ENCODE measurements at places on chromosomes 16 and 17.

GRCh38 chr16:4944333-4945281 lies 7.7 kb upstream of the PPL start:
- no peak for DNase-seq

DNA sequence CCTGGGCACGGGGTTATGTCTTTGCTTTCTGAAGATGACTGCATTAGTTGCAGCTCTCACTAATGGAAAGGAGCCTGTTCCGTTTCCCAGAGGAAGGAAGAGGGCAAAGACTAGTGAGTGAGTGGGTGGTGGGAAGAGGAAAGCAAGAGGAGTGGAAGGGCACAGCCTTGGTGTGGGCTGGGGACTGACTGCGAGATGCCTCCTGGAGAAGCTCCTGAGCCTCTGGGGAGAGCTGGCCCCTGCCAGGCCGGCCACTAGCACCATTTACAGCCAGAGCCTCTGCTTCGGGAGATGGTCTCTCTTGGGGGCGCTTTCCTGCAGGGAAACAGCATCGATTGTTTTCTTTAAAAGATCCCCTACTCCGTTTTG lies 825 bp upstream of the RHBDL3 start:
- DNase-seq = no peak

DNA sequence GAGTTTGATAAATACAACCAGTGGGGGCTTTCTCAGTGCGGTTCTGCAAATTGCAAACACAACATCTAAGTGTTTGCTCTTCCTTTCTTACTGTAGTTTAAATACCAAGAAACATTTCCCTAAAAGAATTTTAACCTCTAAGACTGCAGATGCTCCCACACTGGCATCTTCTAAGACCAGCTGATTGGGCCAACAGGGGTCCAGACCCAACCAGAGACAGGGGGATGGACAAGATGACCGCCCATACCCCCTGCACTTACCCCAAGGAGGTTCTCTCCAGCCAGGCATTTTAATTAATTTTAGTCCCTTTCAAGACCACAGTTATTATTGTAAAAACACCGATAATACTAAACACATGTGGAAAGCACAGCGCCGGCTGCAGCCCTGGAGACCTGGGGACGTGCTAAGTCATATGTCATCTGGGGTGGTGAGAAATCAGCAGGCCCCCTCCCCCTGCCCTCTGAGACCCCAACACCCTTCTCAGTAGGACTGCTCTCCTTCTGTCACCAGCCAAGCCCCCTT lies 242.3 kb downstream of the SOX9 start:
- no peak for DNase-seq

DNA sequence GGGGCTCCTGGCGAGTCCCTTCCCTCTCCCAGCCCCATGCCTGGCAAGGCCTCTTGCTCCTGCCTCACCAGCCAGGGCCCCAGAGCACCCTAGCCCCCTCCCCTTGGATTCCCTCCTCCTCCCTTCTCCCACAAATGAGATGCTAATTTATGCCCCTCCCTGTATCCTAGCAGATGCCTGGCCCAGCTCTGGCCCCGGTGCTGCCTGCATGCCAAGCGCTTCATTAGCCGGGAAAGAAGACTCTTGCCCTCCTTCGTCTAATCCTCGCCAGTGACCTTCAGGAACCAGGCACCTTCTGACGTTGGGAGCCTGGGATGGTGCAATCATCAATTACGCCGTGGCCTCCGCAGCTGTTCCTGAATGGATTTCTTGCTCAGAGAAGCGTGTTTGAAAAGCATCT lies 127.8 kb downstream of the SDK2 start:
- no peak for DNase-seq

GRCh38 chr16:55817236-55817912 lies 15.5 kb downstream of the CES1 start:
- no peak for DNase-seq

- no peak for DNase-seq
Observed at GRCh38 chr17:38745545-38745944, 2.6 kb downstream of the PCGF2 start.

GRCh38 chr17:14157822-14158221 lies 78.8 kb downstream of the CDRT15 start:
- DNase-seq = no peak

DNA sequence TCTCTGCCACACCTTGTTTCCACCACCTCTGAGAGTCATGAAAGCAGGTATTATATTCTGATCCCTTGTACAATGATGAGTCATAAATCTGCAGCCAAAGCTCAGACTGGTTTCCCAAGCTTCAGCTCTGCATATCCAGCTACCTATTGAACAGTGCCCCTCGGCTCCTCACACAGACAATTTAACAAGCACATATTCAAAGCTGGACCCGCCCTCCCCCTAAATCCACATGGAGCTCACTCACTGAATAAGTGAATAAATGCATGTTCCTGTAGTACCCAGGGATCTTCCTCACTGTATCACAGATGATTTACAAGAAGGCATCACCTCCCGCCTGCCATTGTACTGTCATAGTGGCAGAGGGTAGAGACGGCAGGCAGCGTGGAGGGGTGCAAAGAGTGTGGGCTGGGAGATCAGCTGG lies 516.4 kb downstream of the GRIN2A start:
- DNase-seq = no peak

- no peak for DNase-seq
Observed at GRCh38 chr17:2701996-2702741, 9.4 kb downstream of the CLUH start.

DNA sequence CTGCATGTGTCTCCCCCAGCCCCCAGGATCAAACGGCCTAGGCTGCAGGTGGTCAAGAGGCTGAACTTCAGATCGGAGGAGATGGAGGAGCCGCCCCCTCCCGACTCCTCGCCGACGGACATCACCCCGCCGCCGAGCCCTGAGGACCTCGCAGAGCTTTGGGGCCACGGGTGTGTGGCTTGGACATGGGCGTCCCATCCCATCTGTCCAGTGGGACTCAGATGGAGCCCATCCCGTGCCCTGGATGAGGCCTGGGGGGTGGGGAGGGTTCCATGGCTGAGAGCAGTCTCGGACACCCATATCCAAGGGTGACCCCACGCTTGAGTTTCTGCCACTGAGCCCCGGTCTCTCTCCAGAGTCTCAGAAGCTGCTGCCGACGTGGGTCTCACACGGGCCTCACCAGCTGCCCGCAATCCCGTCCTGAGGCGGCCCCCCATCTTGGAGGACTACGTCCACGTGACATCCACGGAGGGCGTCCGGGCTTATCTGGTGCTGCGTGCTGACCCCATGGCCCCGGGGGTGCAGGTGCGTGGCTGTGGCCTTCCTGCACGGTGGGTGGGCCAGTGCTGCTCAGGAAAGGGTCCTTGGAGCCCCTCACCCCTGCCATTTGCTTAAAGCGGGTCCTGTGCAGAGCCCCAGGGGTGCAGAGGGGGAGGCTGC lies 901 bp downstream of the CHTF18 start:
- DNase-seq = no peak

GRCh38 chr16:53045341-53046220 lies 7.1 kb downstream of the CHD9NB start:
- no peak for DNase-seq

DNA sequence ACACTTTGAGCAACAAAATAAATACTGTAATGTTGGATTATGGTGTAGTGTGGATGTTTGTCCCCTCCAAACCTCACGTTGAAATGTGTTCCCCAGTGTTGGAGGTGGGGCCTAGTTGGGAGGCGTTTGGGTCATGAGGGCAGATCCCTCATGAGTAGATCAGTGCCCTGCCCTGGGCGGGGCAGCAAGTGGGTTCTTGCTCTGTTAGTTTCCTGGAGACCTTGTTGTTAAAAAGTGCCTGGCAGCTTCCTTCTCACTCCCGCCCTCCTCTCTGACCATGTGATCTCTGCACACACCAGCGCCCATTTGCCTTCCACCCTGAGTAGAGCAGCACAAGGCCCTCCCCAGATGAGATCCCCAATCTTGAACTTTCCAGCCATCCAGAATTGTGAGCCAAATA lies 67.7 kb downstream of the MPRIP start:
- peak; percentile 27 for DNase-seq

- no peak for DNase-seq
Observed at GRCh38 chr16:69773260-69773947, 11.3 kb downstream of the WWP2 start.

DNA sequence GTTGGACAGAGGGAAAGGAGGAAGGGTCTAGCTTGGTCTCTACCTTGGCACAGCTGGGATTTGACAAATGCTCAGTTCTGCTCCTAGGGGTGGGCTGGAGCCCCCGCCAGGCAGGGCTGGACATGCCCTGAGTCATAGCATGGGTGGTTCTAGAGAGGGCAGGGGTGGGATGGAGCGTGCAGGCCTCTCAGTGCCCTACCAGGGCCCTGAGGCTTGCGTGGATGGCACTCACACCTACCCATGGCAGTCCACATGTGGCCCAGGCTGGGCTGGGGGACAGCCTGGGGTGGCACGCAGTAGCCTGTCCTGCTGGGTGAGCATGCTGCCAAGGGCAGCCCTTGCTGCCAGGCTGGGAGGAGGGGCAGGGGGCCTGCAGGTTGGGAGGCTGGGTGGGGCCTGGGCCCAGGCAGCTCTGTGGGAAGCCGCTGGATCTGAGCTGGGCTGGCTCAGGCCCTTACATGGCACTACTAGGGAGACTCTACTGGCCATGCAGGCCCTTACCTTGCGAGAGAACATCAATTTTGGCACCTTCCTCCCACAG lies 11.2 kb downstream of the DOC2B start:
- no peak for DNase-seq

GRCh38 chr16:54320697-54321340 lies 34.2 kb upstream of the IRX3 start:
- no peak for DNase-seq

GRCh38 chr17:58391302-58391984 lies 25.9 kb downstream of the RNF43 start:
- no peak for DNase-seq

DNA sequence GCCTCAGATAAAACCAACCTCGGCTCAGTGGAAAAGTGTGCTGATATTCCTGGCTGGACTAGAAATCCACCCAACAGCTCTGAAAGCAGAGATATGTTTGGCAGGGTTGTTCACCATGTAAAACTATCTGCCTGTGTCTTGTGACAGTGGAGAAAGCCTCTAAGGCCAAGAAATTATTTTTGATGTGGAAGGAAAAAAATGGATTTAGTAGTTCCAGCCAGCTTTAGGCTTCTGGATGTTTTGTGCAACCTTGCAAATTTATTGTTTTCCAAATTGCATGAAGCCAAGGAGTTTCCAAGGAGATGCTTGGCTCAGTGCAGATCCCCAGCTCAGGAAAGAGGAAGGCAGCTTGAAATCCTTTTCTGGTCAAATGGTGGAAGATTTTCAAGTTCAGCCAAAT lies 31.6 kb downstream of the TEKT5 start:
- DNase-seq = no peak

DNA sequence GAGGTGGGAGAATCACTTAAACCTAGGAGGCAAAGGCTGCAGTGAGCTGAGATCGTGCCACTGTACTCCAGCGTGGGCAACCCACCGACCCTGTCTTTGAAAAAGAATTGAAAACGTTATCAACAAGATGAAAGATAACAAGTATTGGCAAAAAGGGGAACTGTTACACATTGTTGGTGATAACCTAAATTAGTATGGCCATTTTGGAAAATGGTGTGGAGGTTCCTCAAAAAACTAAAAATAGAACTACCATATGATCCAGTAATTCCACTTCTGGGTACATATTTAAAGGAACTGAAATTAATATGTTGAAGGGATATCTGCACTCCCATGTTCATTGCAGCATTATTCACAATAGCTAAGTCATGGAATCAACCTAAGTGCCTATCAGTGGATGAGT lies 61.0 kb downstream of the ABHD15 start:
- DNase-seq = no peak

DNA sequence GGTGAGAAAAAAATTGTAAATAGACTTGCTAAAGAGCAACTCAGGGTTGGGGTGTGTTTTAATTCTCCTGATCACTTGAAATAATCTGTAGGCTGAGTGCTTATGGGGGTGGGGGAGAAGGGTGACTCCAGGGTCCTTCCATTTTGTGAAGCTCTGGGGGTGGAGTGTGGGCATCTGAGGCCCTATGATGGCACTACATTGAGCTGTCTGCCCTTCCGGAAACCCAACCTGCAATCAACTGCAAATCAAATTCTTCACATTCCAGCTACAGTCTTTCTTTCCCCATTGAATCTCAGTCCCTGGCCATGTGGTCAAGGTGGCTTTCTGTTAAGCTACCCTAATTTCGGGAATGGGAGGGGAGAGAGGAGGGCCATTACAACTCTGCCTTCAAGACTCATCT lies 6.0 kb upstream of the CDC6 start:
- no peak for DNase-seq

DNA sequence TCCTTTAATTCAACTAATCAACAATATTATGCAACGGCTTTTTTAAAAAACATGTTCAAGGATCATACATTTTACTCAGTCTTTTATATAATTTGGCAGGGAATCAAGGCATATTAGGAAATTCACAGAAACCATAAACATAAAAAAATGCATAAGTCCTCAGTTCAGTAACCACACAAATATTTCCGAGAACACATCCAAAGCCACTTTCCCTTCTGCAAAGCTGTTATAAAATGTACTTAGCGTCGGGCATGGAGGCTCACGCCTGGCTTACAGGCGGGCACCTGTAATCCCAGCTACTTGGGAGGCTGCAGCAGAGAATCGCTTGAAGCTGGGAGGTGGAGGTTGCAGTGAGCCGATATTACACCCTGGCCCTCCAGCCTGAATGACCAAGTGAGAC lies 9.7 kb upstream of the ZC3H7A start:
- no peak for DNase-seq

- DNase-seq = no peak
Observed at GRCh38 chr16:20308266-20308665, 19.0 kb downstream of the GP2 start.

GRCh38 chr17:63497708-63498483 lies 21.0 kb downstream of the ACE start:
- DNase-seq = no peak

GRCh38 chr16:1333854-1334700 lies 632 bp downstream of the BAIAP3 start:
- no peak for DNase-seq

GRCh38 chr17:76538281-76538931 lies 897 bp upstream of the CYGB start:
- no peak for DNase-seq

- DNase-seq = no peak
Observed at GRCh38 chr17:21131137-21131536, 4.4 kb downstream of the DHRS7B start.

- no peak for DNase-seq
Observed at GRCh38 chr16:2415085-2415484, 14.2 kb upstream of the CCNF start.
